Esophagus muscularis mucosa (tissue), 4 donors: ENCODE measurements at places on chromosomes 12 and 14.

GRCh38 chr14:32933629-32934072 is 5.0 kb upstream of the NPAS3 start:
- no peak for DNase-seq

- DNase-seq = no peak
Measured at GRCh38 chr14:104367866-104368750, 211.5 kb upstream of the C14orf180 start.

GRCh38 chr12:119593578-119594398 is at the start of gene TMEM233:
TSS of gene TMEM233 (plus strand) at chr12:119593774. CDS start at chr12:119593849, 75 bp downstream.
- DNase-seq = peak; percentile 85

DNA sequence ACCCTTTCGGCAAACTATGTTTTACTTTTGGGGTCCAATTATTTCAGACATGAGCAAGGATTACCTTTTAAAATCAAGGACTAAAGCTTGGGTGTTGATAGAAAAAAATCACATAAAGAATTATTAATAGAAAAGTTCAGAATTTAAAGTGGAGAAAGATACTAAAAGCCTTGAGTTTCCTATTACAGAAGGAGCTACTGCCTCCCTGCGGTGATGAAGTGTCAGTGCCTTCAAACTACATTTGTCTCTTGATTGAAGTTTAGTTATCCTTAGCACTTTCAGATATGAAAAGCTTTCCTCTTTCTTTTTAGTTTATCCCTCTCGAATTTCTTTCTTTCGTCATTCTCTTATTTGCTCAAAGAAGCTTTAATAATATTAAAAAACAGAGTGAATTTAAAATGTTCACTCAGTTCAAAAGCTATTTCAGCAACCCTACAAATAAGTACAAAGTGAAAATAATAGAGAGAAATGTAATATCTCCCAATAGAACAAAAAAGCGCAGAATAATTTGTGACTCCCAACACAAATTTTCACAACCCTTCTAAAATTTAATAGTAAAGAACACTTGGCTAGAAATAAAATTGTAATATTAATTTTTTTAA is 87.6 kb downstream of the SEC23A start:
- DNase-seq = no peak

- no peak for DNase-seq
Measured at GRCh38 chr12:65817866-65818265, 6.4 kb upstream of the HMGA2 start.

- no peak for DNase-seq
Measured at GRCh38 chr12:110907583-110907982, 12.8 kb downstream of the MYL2 start.

DNA sequence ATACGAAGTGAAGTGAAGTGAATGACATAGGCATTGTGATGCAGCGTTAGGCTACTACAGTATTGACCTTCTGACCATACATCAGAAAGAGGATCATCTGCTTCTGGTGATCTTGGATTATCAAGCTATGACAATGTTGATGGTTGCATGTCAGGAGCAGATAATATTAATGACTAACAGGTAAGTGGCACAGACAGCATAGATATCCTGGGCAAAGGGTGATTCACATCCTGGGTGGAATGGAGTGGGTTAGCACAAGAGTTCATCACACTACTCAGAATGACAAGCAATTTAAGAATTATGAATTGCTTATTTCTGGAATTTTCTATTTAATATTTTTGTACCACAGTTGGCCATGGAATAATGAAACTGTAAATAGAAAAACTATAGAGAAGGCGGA is 397.9 kb upstream of the ATP2B1 start:
- DNase-seq = no peak
